ENCODE measurements at places on chromosomes 1 and 21.

- no peak for DNase-seq
Measured at GRCh38 chr21:46058431-46059145, 39.3 kb upstream of the COL6A2 start.

- DNase-seq = no peak
Measured at GRCh38 chr1:77858725-77859124, 29.7 kb upstream of the NEXN start.

- peak; percentile 82 for DNase-seq
Measured at GRCh38 chr1:36609241-36610027, 126.7 kb upstream of the CSF3R start.

DNA sequence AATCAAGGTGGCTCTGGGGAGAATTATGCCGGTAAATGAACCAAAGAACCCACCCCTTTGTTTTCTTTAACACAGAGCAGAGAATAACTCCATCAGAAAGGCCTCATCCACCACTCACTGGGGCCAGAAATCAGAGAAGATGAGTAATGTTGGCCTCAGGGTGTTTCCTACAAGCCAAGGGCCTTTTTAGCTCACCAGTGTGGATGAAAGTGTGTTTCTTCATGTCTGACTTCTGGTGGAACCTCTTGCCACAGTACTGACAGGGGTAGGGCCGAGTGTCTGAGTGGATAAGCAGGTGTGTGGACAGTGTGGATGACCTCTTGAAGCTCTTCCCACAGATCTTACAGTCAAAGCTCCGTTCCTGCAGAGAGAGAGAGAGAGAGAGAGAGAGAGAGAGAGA, 8.3 kb downstream of the GFI1 start:
- no peak for DNase-seq

Measured in HT-29 (cell line).